ENCODE measurements at places on chromosomes 3 and 15.

DNA sequence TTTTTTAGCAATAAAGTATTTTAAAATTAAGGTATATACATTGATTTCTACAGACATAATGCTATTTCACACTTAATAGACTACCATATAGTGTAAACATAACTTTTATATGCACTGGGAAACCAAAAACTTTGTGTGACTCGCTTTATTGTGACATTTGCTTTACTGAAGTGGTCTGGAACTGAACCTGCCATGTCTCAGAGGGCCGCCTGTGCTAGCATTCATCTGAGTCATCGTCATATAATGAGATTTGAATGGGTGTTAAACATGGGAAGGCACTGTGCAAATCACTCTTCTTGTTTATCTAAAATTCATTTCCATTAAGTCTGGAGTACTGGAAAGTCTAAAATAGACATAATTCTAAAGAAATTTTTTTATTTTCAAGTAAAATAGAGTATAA, 12.9 kb downstream of the EIF2AK4 start:
- DNase-seq, result no peak

DNA sequence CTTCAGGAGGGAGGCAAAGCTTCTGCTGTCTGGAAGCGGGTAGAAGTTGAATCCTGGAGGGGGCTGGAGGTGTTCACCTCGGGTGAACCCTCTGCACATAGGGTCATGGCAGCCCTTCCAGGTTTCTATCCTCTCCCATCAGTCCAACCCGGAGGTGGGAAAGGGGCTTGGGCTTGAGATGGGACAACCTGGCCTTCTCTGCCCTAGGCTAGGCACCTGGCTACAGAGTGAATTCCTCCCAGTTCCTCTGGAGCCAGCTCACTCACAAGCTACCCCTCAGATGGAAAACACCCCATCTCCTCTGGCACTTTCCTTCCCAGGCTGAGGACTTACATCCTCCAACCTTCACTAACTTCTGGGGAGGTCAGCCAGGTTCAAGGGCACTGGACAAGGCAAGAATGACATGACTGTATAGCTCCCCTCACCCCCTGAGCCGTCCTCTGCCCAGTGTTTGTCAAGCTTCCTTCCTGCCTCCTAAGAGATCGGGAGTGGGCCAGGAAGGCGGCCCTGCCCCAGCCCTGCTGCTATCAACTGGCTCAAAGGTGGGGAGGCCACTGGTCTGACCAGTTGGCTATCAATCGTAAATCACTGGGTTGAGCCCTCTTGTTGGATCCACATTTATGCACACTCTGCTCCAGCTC, 45.8 kb downstream of the KLF15 start:
- DNase-seq, result no peak

DNA sequence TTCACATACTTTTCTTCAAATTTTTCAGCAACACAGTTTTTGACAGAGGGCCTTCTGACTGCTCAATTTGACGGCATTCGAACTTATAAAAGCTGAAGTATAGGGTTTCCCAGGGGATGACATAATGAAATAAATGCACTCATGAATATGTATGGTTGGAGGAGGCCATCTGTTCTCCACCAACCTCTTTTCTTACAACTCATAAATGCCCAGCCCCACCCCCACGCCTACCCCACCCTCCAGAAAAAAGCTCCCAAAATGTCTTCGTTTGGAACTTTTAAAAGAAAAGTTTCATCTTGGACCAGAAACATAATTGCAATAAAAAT, 211.6 kb upstream of the LRRN1 start:
- DNase-seq, result no peak

DNA sequence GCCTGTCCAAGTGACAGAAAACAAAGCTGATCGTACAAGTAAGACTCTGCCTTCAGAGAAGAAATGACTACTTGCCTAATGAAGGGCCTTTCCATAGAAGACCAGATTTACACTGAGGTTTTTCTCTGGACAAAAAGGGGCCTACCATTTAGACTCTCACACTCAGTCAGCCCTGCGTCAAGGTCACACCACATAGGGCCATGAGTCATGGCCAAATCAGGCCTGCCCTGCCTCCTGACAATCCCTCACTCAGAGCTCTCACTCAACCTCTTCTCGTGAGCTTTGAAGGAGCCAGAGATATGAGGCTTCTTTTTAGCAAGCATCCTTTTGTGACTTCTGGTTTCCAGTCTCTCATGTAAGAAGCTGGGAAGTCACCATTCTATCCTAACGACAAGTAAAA, 68.1 kb upstream of the NMNAT3 start:
- no peak for DNase-seq

DNA sequence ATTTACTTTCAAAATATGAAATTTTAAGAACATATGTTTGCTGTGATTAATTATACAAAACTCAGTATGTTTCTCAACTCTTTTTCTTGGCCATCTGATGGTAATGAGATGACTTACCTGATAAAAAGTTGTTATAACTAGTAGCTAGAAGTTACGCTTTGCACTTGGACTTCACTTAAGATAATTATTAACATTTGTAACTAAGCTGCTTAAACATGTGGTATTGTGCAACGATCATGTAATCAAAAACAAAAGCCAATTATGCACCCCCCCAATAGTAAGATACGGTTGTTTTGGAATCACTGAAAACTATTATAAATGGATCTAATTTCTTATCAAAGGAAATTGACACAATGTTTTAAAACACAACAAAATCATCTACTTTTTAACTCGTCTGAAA, 342.9 kb downstream of the CNTN3 start:
- no peak for DNase-seq

DNA sequence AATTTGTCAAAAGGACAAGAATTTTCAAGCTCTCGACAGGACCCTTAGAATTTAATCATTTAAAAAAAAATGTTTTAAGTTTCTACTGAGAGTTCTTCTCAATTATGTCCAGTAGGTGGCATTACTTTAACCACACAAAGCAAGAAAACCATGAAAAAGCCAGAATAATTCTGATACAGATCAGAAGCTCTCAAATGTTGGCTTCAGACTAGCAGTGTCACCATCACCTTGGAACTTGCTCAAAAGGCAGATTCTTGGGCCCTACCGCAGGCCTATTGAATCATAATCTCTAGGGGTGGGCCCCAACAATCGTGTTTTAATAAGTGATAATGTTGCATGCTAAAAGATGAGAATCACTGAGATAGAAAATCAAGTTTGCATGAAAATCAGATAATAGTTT, 99.5 kb upstream of the KCNMB2 start:
- DNase-seq, result peak; percentile 50

GRCh38 chr3:72533591-72534473, 314.4 kb downstream of the SHQ1 start:
- no peak for DNase-seq

DNA sequence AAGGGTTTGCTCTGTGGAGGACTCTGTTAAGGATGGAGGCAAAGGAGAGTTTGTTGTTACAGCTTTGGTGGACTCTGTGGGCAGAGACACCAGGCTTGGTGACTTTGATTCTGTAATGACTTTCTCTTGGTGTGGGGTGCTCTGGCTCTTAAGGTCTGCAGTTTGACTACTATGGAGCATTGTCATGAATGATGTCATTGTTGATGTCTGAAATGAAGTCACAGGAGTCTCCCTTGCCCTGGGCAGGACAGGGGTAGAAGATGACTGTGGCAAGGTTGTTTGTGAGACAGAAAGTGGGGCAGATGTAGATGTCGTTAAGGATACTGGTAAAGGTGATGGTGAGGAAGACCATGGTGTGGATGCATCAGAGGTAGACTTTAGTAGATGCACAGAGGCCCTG, 42.7 kb downstream of the HEG1 start:
- no peak for DNase-seq

- no peak for DNase-seq
These were observed 2.0 kb downstream of the ABTB1 start for GRCh38 chr3:127674790-127675189.

GRCh38 chr3:63585927-63586326, 66.5 kb upstream of the SNTN start:
- DNase-seq, result no peak

- DNase-seq, result no peak
These were observed 303.0 kb downstream of the PLOD2 start for GRCh38 chr3:145857956-145858355.

DNA sequence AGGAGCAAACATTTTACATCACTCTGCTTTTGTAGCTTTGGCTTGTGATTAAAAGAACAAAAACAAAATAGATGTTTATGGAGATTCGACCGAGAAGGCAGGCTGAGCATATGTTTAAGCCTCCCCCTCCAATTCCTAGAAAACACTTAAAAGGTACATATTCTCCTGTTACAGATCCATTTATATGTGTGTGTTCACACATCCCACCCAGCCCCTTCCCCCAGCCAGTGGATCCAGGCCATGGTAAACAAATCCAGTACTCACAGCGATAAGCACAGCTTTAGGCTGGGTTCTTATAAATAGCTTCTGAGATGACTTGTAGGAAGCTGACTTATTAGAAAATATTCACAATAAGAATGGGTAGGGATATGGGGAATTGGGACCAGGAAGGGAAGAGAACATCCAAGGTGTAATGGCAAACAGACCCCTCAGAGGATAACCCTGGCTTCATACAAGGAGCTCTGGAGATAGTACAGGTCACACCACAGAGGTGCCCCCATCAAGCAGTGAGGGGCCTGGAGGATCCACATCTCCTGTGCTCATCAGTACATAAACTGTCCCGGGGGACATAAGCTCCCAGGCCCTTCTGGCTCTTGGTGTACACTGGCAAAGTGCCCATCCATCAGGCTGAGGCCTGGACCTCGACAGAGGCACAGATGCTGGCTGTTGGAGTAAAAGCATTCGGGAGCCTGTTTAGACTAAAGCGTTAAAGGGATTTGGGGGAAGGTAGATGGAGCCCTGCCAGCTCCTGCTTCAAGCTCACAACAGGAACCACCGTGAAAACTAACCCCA, 70.0 kb upstream of the UBE2E1 start:
- no peak for DNase-seq

DNA sequence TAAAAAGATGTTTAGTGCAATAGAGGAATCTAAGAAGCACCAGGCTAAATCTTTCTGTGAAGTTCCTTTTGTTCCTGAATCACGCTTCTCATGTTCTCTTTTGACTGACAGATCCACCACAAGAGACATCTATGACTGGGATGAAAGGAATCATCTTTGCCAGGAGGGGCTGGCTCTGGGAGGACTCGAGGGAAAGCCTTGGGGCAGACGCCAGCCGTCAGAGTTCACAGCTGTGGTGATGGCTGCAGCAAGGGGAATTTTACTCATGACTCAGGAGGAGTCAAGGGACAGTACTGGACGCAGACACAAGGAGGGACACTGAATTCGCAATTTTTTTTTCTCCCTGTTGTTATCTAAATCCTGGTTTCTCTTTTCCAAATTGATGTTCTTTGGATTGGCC, 38.7 kb downstream of the C3orf38 start:
- no peak for DNase-seq

DNA sequence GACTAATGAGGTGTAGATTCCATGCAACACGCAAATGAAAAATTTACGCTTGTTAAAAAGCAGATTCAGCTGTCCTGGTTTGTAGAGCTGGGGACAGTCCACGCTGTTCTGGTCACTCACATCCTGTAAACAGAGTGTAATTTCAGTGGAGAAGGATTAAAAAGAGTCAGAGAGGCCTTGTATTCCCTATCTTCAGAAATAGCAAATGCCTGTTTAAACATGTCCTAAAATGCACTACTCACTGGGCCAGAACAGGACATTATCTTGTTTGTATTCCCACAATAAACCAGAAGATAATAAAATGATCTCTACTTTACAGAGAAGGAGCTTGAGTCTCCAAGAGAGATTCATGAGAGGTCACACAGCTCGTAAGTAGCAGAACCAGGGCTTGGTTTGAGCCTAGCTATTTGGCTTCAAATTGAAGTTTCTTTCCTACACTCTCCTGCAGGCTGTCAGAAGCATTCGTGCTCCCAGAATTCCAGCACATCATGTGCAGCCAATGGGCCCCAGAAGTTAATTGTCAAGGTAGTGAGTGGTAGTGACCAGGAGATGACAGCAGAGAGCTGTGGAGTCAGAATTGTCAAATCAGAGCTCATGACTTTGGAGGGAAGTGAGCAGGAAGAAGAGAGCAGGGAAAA, 242.5 kb downstream of the ATP8B4 start:
- DNase-seq, result no peak

- DNase-seq, result no peak
These were observed 118.8 kb downstream of the UNC13C start for GRCh38 chr15:54097019-54097418.

DNA sequence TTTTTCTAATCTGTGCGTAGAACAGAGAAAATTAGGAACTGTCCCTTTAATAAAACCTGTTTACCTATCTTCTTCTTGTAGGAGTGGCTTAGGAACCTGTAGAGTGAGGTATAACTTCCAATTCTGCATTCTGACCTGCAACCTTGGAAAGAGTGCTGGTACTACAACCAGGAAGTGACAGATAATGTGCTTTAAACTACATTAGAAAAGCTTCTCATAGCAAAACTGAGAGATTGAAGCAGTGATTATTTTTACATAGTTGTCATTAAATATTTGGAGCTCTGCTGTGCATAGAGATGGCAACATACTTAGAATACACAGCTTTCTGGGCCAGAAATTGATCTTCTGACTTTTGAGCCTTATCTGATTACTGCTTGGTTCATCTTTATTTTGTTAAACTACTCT, 50.4 kb upstream of the ZDHHC23 start:
- DNase-seq, result peak; percentile 50

- no peak for DNase-seq
These were observed 194.2 kb upstream of the CNTN3 start for GRCh38 chr3:74808506-74809275.

DNA sequence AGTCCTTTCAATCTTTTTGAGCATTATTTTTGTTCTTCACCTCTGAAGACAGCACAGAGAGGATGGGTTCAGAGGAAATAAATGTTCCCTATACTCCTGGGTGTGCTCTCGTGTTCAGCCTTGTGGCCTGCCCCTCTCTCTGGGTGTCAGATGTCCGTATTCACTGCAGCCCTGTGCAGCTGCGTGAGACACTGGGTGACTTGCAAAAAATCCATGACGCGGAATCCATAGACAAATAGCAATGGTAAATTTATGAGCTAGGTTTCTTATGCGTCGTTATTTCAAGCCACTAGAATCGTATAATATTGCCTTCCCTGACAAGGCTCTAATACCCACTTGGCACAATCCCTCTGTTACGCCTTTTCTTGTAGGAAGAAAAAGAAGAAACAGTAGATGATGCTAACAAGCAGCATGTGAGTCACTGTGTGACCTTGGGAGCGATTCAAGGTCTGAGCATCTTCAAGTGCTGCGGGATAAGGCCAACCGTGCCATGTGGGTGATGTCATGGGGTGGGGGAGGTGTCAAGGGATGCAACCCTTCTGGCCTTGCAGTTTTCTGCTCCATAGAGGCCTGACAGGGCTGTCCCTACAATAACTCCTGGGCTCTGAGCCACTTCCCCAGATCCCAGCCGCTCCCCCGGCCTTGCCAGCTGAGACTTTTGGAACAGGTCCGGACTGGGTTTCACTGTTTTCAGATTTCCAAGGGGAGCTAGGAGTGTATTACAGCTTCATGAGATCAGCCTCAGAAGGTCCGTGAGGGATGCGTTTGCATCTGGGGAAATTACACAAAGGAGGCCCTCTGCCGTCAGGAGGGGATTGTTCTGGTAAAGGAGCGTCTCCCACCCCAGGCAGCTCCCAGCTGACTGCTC, 47.6 kb upstream of the POMGNT2 start:
- peak; percentile 19 for DNase-seq
